ENCODE measurements at places on chromosomes 12 and 14. TPM values are rescaled to one million over a fixed set of nuclear protein-coding genes. Genes with fewer than 3 reads are reported as not detected.
A peak's percentile ranks its signal among the peaks of the same experiment; 100 is the strongest.

Gene SAMD15
- not detected for total RNA-seq

Gene TC2N
- total RNA-seq, result 163 TPM

Gene PTPRB
- total RNA-seq, result not detected

Gene GTF2H3
- 35.8 TPM for total RNA-seq

Gene POTEM
- not detected for total RNA-seq

Gene BMAL2
- total RNA-seq, result 11.8 TPM

Gene AQP2
- total RNA-seq, result not detected

GRCh38 chr14:22998329-22999012 lies 11.5 kb downstream of the C14orf93 start:
- no peak overlapping the region for H3K27ac ChIP-seq
- H3K4me3 ChIP-seq, result no peak overlapping the region
- no peak for DNase-seq
- no peaks in the 10 kb centered on the region for H3K36me3 ChIP-seq

DNA sequence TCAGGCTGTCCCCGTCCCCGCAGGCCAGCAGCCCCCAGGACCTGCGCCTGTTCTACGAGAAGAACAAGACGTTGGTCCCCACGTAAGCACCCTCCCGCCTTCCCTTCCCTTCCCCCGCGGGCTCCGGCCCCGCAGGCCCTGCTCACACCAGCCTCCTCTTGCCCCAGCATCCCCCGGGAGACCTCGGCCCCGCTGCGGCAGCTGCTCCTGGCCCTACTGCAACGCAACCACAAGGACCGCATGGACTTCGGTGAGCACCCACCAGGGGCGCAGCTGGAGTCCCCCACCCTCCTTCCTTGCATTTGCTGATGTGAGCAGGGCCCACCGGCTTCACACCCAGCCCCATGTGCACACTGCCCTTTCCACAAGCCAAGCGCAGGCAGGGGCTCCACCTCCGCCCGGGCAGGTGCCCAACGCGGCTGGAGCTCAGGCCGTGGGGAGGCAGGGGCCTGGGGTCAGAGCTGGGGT lies 15.4 kb downstream of the ULK1 start:
- no peak for DNase-seq
- no peaks in the 10 kb centered on the region for H3K27me3 ChIP-seq
- H3K4me3 ChIP-seq, result no peak overlapping the region
- H3K27ac ChIP-seq, result no peak overlapping the region
- H3K36me3 ChIP-seq, result no peaks in the 10 kb centered on the region
- H3K4me1 ChIP-seq, result peaks cover 4% of the 10 kb centered on the region

GRCh38 chr14:76346391-76347160 lies 29.4 kb upstream of the ESRRB start:
- no peak for DNase-seq
- H3K27ac ChIP-seq, result no peak overlapping the region
- peaks cover 22% of the 10 kb centered on the region for H3K27me3 ChIP-seq
- H3K4me3 ChIP-seq, result no peak overlapping the region

- H3K4me1 ChIP-seq, result no peaks in the 10 kb centered on the region
- peak; percentile 83 for DNase-seq
- no peaks in the 10 kb centered on the region for H3K36me3 ChIP-seq
- peaks cover 10% of the 10 kb centered on the region for H3K27me3 ChIP-seq
- no peak overlapping the region for H3K4me3 ChIP-seq
These were observed 75.2 kb upstream of the FBRSL1 start for GRCh38 chr12:132414634-132415326.

DNA sequence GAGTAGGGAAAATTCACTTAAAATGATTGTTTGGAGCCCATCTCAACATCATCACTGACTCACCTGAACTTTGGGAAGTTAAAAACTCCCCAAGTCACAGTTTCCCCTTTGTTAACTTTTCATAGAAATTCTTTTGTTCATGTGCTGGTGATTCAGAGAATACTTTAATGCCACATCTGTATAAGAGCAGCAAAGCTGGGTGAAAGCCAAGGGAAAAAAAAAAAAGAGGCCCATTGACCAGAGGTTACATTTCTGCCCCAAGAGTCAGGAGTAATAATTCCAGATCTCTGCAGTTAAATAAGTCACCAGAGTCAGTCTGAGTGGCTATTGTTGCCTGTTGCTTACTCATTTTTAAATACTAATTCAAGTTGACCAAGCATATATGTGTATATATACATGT lies 136.4 kb upstream of the LGR5 start:
- H3K27me3 ChIP-seq, result no peaks in the 10 kb centered on the region
- H3K4me1 ChIP-seq, result no peaks in the 10 kb centered on the region
- DNase-seq, result no peak
- H3K4me3 ChIP-seq, result no peak overlapping the region
- H3K36me3 ChIP-seq, result no peaks in the 10 kb centered on the region
- H3K27ac ChIP-seq, result no peak overlapping the region

DNA sequence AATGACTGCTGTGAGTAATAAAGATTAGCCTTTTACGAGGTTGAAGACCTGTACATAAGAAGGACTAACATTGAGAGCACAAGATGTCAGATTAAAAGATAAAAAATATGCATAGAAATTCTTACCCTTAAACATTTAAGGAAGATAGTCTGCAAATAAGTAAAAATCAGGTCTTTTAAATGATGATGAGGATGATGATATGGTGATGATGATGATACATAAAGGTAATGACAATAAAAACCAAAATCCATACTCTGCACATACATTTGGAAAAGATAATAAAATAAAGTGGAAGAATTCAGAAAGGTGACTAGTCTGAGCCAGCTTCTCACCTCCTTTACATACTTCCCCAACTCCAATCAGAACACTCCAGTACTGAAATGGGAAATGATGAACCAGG lies 124.5 kb downstream of the PTCSC3 start:
- no peaks in the 10 kb centered on the region for H3K4me1 ChIP-seq
- peaks cover 22% of the 10 kb centered on the region for H3K27me3 ChIP-seq
- DNase-seq, result no peak

GRCh38 chr12:46485853-46486252 lies 113.3 kb upstream of the SLC38A2 start:
- no peaks in the 10 kb centered on the region for H3K27me3 ChIP-seq
- H3K36me3 ChIP-seq, result peaks cover 29% of the 10 kb centered on the region
- H3K4me3 ChIP-seq, result no peak overlapping the region

DNA sequence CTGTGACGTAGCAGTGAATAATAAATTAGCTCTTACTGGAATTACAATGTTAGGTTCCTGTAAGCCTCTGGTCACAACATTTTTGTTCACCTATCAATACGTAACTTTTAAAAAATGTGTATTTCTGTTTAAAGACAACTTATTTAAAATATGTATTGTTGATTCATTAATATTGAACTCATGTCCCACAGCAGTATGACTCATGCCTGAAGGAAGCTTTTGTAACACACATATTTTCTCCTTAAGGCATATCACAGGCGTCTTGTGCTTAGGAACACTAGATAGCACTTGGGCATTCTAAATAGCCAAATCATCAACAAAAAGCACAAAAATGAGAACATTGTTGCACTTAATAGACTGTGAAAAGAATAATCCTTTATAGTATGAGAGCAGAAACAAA lies 92.5 kb downstream of the GPHN start:
- H3K27ac ChIP-seq, result no peak overlapping the region
- DNase-seq, result no peak
- H3K4me1 ChIP-seq, result no peaks in the 10 kb centered on the region
- H3K27me3 ChIP-seq, result no peaks in the 10 kb centered on the region
- no peaks in the 10 kb centered on the region for H3K36me3 ChIP-seq

DNA sequence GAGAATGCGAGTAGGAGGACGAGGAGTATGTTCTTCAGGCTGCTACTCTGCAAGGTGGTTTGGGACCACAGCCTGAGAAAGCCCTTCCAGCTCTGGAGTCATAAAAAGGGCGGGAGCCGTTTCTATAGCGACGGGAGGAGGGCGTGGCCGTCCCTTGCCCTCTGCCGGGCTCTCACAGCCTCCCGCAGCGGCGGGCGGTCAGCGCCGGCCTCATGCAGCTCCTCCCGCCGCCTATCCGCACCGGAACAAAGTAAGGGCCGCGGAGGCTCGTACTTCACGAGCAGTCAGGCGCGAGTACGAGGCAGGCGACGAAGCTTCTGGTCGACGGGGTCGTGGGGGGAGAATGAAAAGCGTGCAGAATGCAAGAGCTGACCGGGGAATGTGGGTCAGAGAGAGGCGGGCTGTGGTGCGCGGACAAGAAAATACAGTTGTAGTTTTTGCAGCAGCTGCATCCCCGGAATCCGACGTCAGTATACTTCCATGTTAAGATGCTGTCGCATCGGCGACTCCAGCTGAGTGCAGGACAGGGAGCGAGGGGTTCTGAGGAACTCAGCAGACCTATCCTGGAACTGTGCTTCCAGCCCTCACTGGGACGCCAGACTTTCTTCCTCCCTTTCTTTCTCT lies at the start of gene DYRK4:
Gene DYRK4 (plus strand): TSS at position 175 of the 624 bp plus-strand sequence. CDS start 38 bp downstream, at position 213.
- H3K36me3 ChIP-seq, result peaks cover 17% of the 10 kb centered on the region
- peaks cover 14% of the 10 kb centered on the region for H3K27me3 ChIP-seq
- DNase-seq, result no peak
- no peak within 1 kb of the TSS for H3K27ac ChIP-seq
- H3K4me3 ChIP-seq, result peak within 1 kb of the TSS; percentile 16
- H3K4me1 ChIP-seq, result peaks cover 23% of the 10 kb centered on the region

GRCh38 chr14:20970647-20970982 lies 15.3 kb downstream of the RNASE2 start:
- H3K36me3 ChIP-seq, result no peaks in the 10 kb centered on the region
- H3K27me3 ChIP-seq, result peaks cover 40% of the 10 kb centered on the region
- peak overlapping the region; percentile 90 for H3K4me3 ChIP-seq
- H3K27ac ChIP-seq, result no peak overlapping the region

DNA sequence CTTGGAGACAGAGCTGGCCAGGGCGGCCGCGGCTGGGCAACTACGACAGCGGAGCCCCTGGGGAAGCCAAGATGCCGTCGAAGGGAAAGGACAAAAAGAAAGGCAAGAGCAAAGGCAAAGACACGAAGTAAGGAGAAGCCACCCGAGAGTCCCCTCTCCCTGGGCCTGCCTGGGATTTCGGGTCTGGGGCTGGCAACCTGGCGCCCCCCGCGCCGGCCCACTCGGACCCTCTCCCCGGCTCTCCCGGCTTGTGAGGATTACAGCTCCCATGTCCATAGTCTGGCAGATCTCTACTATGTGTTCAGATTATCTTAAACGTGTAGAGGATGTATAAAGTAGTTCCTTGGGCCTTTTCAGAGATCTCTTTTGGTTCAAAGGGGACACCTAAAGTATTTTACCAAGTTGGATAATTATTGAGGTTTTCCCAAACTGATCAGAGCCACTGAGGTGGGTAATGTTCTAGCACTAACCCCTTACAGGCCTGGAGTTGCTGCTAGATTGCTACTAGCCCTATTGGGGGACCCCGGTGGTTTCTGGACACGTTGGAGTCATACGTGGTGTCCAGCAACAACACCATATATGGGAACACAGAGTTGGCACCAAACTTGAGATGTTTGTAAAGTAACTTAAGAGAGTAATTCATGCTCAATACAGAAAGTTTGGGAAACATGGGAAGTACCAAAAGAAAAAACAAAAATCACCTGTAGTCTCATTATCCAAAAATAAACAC lies 424 bp downstream of the BBOF1 start:
- peak overlapping the region; percentile 97 for H3K4me3 ChIP-seq
- peaks cover 17% of the 10 kb centered on the region for H3K4me1 ChIP-seq
- peak overlapping the region; percentile 94 for H3K27ac ChIP-seq

DNA sequence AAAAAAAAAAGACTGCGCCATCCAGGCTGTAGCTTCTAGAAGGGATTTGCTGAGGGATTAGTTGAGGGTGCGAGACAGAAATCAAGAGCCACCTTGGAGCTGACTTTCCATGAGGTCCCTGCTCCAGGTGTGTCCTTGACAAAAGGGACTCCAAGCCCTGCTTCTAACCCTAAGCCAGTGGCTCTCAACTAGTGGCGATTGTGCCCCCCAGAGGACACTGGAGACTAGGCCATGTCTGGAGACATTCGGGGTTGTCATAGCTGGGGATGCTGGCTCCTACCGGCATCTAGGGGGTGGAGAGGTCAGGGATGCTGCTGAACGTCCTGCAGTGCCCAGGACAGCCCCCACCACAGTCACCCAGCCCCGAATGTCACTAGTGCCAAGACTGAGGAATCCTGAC lies 40.6 kb downstream of the SPRING1 start:
- DNase-seq, result no peak
- no peak overlapping the region for H3K27ac ChIP-seq
- H3K4me3 ChIP-seq, result no peak overlapping the region
- no peaks in the 10 kb centered on the region for H3K36me3 ChIP-seq
- peaks cover 37% of the 10 kb centered on the region for H3K27me3 ChIP-seq
- peaks cover 11% of the 10 kb centered on the region for H3K4me1 ChIP-seq

DNA sequence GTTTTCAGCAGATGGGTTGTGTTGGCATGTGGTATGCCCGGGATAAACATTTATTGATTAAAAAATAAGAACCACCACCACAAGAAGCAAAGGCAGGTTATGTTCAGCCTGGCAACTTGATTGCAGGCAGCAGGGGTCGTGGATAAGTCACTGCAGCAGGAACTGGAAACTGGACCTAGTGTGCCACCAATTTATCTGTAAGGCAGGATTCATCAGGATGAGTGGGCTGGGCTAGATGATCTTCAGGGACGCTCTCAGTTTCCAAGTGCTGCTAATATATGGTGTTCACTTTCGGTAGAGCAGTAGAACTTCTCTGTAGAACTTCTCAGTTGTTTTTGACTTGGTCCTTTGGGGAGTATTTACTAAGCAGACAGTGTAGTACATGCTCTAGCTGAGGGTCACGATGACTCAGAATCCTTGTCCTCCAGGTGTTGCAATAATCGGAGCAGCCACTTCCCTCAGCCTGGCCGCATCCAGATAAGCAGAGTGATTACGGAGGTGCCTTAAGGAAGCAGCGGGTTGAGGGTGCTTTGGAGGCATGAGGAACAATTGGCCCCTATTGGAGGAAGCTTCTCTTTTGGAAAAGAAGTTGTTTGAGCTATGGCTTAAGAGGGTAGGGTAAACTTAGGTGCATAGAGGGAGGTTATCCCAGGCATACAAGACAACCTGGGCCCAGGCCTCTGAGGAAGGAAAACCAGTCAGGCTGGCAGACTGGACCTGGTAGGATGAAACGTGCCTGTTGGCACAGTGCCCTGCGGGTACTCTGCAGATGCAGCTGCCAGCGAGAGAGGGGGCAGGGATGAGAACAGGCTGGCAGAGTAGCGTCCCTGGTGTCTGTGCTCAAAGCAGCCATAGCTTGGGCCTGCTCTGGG lies 104.0 kb downstream of the GPR135 start:
- peaks cover 4% of the 10 kb centered on the region for H3K4me1 ChIP-seq
- no peak overlapping the region for H3K27ac ChIP-seq
- DNase-seq, result no peak
- no peaks in the 10 kb centered on the region for H3K27me3 ChIP-seq

DNA sequence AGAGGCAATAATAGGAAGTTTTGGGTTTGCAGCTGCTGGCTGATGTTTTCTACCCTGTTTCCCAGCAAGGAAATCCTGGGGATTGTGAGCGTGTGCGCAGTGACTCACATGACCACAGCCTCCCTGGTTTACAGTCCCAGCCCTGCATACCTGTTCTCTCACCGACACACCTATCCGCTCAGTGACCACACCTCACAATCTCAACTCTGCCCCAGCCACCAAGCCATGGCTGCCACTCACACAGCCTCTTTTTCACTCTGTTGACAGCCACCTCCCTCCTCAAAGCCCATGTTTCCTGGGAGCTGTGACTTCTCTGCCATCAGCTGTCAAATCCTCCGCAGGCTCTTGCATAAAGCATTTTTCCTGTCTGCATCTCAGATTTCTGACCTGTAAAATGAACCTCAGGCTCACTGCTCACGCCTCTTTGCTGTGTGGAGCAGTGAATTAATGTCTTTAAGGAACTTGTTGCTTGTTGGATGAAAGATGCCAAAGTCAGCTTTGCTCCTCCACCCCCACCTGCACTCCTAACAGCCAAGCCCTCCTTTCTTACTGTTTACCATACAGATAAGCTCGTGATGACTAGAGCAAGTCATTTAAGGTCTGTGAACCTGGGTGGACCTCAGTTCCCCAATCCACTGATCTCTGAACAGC lies 43.5 kb downstream of the B4GALNT3 start:
- H3K36me3 ChIP-seq, result no peaks in the 10 kb centered on the region
- peaks cover 30% of the 10 kb centered on the region for H3K27me3 ChIP-seq
- no peak overlapping the region for H3K27ac ChIP-seq
- no peak overlapping the region for H3K4me3 ChIP-seq
- DNase-seq, result no peak
